ENCODE measurements at places on chromosomes 5 and 9.

- DNase-seq: no peak
These were observed at the start of gene CARD6 for GRCh38 chr5:40841068-40841805. Gene CARD6 (plus strand): TSS chr5:40841367. CDS start chr5:40841383, 16 bp downstream.

- no peak for DNase-seq
These were observed 18.8 kb upstream of the PRLR start for GRCh38 chr5:35248843-35249780.

DNA sequence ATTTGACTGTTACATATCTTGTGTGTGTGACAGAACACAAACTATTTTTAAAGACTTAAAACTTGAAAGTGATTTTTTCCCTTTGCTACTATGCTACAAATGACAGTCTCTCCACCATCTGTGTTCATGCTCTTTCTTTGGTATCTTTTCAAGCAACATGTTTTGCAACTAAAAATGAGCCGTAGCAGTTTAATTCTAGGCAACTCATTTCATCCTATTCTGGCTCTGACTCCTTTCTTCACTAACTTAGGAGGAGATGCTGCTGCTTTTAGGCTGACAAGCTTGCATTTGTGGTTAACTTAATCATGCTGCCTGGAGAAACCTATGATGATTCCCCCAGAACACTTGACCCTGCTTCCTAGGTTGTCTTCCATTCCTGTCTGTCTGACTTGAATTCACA is 100.6 kb downstream of the HACD4 start:
- DNase-seq: no peak

DNA sequence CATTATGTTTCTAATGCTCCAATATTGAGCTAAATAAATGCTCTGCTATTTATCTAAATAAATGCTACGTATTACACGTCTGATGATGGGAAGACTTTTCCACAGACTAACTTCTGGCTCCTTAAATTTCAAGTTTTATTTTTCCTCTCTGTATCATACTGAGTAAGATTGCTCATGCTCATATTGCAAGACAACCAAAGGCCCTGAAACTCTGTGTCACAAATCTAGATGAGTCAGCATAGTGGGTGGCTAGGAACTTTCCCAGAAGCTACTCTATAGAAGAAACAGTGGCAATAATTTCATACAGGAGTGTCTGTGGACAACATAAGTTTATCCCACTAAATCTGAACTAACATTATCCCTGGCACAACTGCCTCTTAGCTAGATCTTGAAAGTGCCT is 53.0 kb upstream of the RFX3 start:
- DNase-seq: no peak

GRCh38 chr9:1916655-1917054 is 98.5 kb upstream of the SMARCA2 start:
- no peak for DNase-seq

All from dorsolateral prefrontal cortex (tissue), 122 donors.